CD4-positive, alpha-beta T cell treated with Interleukin-21 for 1 hour (primary cell): ENCODE measurements at places on chromosomes 2 and 18.

DNA sequence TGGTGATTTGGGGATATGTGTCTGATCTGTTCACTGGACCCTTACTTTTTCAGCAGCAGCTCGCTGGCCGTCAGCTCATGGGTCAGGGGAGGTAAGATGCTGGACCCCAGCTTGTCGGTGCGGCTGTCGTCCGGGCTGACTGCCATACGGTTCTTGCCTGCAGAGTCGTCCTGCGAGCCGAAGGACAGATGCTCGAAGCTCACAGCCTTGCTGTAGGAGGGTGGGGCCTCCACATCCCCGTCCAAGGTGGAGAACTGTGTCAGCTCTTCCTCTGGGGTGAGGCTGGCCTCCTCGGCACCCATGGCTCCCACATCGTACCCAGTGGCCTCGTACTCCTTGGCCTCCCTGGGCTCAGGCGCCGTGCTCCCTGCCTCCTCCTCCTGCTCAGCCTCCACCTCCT, 179.5 kb downstream of the NAPG start:
- no peak for DNase-seq

- DNase-seq = peak; percentile 40
These were observed at the start of gene SPR for GRCh38 chr2:72887032-72887739. Gene SPR, plus strand, starts transcription at chr2:72887408. Its CDS starts 25 bp downstream, at chr2:72887433.

GRCh38 chr2:112579241-112579640, 5.2 kb upstream of the CHCHD5 start:
- no peak for DNase-seq

GRCh38 chr2:183034806-183035205, 3.5 kb downstream of the NCKAP1 start:
- no peak for DNase-seq

- peak; percentile 75 for DNase-seq
These were observed 144.7 kb upstream of the ITGA4 start for GRCh38 chr2:181312515-181312927.

DNA sequence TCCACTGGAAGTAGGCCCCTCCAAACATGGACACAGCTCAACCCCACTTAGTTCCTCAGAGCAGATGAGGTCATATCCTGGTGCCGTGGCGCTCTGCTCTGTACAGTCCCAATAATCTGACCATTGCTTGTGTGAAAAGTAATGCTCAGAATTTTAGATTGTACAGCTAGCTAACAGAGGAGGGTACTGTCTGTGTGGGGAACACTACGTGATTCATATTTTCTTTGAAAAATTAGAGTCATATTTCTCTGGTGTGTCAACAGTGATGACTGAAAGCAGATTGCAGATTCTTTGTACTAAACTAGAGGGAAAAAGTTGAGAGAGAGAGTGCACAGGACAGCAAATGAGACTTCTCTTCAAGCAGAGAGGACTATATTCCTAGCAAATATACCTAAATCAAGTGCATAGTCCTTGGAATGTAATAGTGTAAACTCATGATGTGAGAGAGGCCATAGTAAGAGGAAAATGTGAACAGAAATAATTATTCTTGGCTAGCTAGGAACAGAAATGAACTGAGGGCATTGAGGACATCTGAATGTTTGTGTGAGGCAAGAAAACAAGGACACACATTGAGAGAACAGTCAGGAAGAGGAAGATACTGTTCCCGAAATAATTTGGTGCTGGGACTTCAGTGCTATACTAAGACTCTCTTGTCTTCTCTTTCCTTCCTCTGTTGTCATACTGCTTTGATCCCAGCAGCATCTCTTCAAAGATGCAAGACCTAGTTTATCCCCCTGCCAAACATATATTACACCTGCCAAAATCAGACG, 157.0 kb upstream of the RND3 start:
- DNase-seq = no peak

DNA sequence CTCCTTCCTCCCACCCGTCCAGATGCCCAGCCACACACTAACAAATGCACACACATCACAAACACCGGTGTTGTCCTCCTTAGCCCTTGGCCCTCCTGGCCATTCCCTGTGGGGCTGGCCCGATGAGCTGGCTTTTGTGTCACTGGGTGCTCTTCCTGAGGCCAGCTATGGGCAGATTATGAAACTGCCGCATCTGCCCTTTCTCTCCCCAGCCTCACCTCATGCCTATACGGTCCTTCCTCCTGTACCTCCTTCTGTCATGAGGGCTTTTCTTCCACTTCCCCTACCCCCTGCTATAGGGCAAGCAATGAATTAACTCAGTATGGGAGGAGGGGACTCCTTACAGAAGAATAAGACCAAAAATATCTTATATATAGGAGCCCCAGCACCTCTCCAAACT, 10.3 kb upstream of the INO80C start:
- DNase-seq = no peak

- DNase-seq = no peak
These were observed 435.2 kb downstream of the ARHGAP15 start for GRCh38 chr2:143564419-143564818.

DNA sequence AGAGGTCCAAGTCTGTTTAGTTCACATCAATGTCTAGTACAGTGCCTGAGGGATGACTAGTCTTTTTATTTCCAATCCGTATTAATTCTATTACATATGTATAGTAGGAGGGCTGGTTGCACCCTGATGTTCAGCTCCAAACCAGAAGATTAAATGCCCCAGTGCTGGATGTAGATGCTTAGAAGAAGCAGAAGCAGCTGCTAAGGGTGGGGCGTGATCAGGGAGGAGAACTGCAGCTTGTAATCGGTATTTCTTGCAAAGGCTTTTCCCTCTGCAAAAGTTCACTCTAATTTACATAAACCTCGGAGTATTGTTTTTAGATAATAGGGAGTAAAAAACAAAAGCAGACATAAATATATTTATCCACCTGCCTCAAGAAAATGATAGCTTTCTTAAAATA, 145.3 kb upstream of the ITGA4 start:
- DNase-seq = no peak

- DNase-seq = no peak
These were observed 189.9 kb downstream of the SLC4A10 start for GRCh38 chr2:161814008-161814660.

- DNase-seq = no peak
These were observed 8.0 kb downstream of the HDAC4 start for GRCh38 chr2:239392688-239393387.

DNA sequence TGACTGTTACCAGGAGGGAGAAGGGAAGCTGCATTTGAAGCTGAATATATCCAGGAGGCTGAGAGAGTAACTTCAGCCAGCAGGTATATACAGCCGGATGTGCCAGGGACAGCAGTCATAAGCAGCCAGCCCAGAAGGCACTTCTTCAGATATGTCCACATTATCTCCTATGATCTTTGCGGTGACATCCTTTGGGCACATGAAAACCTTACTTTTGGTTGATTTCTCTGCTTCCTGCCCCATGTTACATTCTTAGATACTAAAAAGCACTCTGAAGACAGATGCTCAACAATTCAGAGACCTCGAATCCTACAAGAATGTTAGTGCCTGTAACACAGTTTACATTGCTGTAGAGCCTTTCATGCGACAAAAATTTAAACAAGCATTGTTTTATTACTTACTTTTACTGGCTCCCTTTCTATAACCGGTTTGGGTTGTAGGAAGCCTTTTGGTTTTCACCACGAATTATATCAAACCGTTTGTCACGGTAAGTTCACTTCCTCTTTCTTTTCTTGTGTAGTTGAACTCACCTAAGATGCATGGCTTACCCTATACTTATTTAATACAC, 50.3 kb upstream of the TLK1 start:
- DNase-seq = peak; percentile 53

- DNase-seq = no peak
These were observed 49.3 kb downstream of the ZNF516 start for GRCh38 chr18:76445741-76446232.

DNA sequence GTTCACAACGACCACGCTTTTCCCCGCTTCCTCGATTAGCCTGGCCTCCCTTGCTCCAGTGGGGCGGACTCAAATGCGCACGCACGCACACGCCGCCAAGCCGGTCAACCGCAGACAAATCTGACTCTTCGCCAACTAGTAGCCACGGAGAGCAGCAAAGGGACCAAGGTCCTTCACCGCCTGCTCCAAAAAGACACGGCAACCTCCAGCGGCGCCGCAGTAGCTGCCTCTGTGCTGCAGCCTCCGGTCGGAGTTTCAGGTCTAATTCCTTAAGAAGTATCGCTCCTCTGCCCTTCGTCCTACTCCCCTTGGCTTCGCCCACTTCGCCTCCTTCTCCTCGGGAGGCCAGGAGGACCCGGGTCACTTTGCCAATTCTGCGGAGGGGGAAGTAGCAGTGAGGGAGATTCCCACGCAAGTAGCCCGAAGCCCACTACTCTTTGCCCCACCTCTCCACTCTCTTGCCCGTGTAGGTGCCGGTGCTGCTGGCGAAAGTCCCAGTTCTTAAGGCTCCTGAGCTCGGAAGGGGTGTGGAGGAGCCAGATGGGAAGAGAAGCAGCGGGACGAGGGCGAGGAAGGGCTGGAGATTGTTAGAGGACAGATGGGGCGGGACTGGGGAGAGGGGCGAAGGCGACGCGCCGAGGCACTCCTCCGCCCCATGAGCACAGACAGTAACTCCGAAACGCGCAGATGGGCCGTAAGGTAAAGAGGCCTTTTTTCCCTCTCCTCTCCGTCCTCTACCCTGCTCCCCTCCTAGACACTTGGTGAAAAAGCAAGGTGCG, 615 bp downstream of the AKAIN1 start:
- DNase-seq = no peak

DNA sequence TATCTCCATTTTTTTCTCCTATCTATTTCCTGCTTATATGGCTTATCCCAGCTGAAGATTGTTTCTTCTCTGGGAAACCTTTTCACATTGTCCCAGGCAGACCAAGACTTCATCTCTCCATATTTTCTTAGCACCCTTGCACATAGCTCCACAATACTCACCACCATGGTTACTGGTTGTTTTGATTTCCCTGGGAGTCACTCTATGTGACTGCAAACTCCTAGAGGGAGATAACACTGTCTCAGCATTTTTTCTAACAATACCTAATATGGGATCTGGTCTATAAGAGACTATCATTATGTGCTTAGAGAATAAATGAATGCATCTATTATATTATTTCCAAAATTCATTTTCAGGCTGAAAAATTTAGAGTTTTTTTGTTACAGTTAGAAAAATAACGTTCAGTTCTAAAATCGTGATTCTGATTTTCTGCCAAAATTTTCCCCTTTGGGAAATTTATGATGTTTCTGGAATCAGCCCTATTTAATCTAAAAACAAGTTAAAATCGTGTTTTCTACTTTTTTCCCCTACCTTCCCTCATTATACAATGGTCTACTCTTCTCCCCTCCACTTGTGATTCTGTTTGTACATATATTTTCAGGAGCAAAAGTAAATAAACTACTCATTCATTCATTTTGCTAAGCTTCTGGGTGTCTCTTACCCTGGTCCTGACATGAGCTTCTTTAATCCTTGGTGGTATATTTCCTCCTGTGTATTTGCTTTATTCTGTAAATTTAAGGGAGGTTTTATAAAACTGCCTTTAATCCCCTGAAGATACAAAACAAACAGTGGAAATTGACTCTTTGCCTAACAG, 95.4 kb downstream of the HNMT start:
- DNase-seq = no peak

- DNase-seq = peak; percentile 56
These were observed 62.9 kb upstream of the CTIF start for GRCh38 chr18:48475635-48476549.

DNA sequence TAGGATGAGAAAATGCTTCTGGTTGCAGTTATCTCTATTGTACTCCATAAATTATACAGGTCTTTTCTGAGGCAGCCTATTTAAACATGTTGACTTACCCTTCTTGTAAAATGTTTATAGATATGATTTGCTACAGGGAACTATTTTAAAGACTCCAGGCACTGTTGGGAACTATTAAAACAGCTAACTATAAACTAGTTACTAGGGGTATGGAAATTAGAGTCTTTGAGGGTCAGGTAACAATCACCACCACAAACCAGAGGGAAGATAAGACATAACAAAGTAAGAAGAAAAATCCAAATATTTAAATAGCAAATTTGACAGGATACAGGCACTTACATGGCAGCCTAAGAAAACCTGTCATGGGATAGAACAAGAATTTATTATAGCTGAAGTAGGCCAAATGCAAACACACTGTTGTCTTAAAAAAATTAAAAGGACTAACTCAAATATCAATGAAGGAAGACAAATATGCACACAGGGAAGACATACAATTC, 251.0 kb upstream of the CWC22 start:
- DNase-seq = no peak

- no peak for DNase-seq
These were observed 894.1 kb upstream of the PIK3C3 start for GRCh38 chr18:41060967-41061366.

- DNase-seq = no peak
These were observed 259.1 kb upstream of the RBMS1 start for GRCh38 chr2:160752475-160753330.

- DNase-seq = no peak
These were observed 39.8 kb downstream of the CTNNA2 start for GRCh38 chr2:79552653-79553052.

DNA sequence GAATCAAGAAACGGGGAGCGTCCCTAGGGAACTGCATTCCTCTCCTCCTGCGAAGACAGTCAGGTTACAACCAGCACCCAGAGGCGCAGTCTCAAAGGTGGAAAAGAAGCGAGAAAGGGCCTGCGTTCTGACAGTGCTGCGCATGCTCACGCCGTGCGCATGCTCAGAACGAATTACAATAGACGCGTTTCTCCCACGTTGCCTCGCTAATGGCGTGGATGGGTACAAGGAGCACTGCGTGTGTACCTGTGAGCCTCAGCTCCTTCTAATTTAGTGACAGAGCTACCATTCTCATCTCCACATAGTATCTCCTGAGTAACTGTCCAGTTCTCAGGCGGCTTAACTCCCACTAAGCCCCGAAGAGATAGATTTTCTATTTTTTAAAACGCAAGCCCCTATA, 448.8 kb downstream of the TXNL1 start:
- no peak for DNase-seq

DNA sequence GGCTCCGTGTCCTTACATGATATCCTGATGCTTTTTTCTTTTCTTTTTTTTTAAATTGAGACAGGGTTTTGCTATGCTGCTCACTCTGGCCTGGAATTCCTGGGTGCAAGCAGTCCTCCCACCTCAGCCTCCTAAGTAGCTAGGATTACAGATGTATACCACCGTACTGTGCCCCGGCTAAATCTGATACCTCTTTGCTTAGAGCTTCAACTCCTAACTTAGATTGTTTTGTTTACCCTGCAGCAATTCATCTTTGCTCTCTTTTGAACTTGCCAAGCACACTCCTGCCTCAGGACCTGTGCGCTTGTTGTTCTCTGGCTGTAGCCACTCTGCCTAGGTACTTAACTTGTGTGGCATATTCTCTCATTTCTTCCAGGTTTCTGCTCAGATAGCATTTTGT, 24.5 kb downstream of the RAB10 start:
- DNase-seq = no peak
